CD4-positive, alpha-beta T cell treated with Interleukin-15 for 4 hours (primary cell): ENCODE measurements at places on chromosomes 16 and 17.

DNA sequence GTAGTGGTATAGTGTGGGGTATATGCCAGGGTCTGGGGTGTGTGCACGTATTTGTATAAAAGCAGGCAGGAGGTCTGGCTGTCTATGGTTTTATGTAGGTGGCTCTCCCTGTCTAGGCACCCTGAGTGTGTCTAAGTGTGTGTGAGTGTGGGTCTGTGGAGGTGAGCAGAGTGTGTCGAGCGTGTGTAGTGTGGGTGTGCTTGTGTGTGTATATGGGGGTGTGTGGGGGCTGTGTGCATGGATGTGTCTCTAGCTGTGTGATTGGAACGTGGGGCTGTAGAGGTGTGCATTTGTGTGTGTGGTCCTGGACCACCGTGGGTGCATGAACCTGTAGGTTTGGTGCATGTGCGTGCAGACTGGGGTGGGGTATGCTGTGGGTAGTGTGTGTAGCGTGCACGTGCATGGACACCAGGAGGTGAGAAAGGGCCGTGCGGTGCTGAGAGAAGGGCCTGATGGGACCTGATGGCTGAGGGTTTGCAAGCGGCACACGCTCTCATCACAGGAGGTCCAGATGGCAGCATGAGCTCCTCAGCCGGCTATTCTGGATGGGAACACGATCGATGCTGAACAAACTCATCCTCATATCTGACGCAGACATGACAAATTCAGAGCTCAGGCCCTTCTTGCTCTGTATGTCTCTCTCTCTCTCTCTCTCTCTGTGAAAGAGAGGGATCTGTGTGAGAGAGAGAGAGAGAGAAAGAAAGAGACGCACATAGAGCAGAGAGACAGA is 27.7 kb downstream of the SPACA3 start:
- no peak for DNase-seq

DNA sequence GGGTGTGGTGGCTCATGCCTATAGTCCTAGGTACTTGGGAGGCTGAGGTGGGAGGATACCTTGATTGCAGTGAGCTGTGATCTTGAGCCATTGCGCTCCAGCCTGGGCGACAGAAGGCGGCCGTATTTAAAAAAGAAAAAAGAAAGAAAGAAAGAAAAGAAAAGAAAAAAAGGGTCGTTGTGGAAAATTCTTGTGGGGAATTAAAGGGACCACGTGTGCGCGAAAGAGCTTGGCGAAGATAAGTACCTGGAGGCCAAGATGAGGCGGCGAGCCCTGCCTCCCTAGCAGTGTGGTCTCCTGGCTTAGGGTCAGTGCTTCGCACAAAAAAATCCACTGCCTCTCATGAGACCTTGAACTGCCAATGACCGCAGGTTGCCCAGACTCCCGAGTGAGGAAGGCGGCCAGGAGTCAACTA is 728 bp upstream of the NMT1 start:
- no peak for DNase-seq

GRCh38 chr16:87129771-87130170 is 187.4 kb downstream of the C16orf95 start:
- no peak for DNase-seq

- DNase-seq, result no peak
Observed at GRCh38 chr17:17904166-17905035, 67.6 kb upstream of the SREBF1 start.

GRCh38 chr16:2415085-2415484 is 14.2 kb upstream of the CCNF start:
- DNase-seq, result no peak

DNA sequence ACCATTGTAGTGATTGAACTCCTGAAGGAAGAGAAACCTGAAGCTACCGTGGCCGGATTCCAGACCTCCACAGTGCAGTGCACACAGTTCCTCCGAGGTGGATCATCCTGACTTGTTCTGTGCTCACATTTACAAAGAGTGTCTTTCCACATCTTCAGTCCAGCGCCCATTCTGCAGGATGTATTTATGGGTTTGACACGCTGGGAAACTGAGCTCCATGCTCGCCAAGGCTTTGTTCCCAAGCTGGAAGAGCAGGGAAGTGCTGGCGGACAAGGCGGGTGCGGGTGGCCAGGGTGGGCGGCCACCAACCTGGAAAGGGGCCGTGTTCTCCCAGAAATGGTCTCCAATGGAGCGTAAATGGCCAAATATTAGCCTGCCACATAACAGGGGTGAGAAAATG is 227.9 kb downstream of the IRF8 start:
- no peak for DNase-seq

DNA sequence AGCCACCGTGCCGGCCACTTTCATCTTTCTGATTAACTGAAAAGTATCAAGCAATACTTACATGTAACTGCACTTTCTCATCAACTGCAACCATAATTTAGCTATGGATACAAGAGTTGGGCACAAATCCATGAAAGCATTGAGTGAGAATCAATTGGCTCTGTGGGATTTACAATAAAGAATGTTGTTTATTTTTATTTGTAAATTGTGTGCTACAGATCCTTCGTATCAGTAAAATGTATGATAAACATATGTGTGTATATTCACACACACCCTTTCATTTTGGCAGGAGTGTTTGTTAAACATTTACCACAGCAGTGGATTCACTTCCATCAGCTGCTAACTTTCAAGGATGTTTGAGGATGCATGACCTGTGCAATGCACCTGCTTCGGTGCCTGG is 411.0 kb downstream of the WWOX start:
- DNase-seq, result no peak

GRCh38 chr17:71824671-71825070 is 296.1 kb upstream of the SOX9 start:
- no peak for DNase-seq

- DNase-seq, result no peak
Observed at GRCh38 chr17:45940826-45941225, 46.5 kb downstream of the MAPT start.

- no peak for DNase-seq
Observed at GRCh38 chr16:81804134-81804610, 25.1 kb downstream of the PLCG2 start.

DNA sequence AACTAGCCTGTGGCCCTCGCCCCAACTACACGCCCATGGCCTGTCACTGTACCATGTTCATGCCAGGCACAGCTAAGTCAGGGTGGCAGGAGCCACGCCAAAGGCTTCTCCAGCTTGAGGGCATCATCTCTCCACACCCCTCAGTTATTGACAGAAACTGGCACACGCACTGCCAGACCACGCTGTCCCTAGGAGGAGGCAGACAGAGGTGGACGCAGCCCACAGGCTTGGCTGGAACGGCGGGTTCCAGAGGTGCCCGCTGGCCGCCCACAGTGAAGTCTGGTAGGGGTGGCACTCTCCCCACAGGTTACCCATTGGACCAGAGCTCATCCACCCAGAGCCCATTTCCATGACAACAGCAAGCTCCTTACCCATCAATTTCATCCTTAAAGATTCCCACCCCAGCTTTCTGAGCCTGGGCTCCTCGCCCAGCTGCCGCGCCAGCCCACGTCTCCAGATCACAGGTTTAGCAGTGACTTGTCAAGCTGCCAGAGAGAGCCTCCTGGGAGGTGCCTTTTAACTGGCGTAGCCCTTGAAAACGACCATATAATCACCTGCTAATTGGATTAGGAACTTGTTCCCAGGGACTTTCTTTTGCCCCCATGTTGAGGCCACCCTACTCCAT is 27.9 kb downstream of the RPRML start:
- DNase-seq, result no peak
